H1 (cell line): ENCODE measurements at places on chromosomes 12 and 14.

- no peak for DNase-seq
Measured at GRCh38 chr14:59175404-59175803, 13.1 kb upstream of the DAAM1 start.

- DNase-seq = no peak
Measured at GRCh38 chr14:23469906-23470403, 452 bp downstream of the NGDN start.

DNA sequence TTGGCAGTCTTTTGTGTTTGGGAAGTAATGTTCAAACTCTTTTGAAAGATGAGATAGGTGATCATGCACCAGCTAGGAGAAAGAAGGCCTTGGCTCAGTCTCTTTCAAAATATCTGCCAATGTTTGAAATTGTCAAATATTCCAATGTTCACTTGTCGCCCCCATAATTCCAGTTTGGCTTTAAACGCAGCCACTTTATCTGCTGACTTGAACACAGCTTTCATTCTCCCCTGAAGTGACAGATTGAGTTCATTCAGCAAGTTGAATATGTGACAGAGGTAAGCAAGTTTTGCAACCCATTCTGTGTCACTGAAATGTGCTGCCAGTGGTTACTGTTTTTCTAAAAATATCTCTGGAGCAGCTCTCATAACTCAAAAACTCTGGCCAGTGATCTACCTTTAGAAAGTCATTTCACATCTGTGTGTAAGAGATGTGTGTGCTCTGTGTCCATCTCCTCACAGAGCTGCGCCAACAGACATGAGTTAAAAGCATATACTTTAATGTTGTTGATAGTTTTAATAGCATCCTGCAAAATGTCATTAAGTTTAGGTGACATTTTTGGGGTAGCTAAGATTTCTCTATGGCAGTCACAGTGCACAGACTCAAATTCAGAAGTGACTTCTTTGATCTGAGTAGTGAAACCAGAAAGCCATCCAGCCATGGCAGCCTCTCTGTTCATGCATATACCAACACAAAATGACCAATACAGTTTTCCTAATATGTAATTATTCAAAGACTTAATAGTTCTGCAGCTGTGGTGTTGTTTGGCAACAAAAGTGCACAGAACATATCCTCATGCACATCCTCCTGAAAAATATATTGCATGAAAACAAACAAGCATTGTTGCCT is 614.3 kb upstream of the MIS18BP1 start:
- no peak for DNase-seq

DNA sequence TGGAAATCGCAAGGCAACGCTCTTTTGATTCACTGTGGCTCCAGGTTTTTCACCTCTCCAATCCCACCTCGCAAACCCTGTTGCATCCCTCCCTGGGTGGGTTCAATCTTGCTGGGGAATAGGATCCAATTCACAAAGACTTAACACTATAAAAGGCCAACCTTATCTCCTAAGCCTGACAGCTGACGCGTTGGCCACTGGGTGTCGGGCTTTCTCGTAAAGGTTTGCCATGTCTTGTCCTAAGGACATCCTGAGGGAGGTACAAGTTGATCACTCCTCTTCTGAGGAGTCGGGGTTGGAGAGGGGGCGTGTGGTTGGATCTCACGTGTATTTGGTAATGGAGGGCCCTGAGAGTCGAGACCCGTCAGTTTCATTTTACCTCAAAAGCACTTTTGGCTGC is 112.6 kb upstream of the FZD10 start:
- DNase-seq = no peak

DNA sequence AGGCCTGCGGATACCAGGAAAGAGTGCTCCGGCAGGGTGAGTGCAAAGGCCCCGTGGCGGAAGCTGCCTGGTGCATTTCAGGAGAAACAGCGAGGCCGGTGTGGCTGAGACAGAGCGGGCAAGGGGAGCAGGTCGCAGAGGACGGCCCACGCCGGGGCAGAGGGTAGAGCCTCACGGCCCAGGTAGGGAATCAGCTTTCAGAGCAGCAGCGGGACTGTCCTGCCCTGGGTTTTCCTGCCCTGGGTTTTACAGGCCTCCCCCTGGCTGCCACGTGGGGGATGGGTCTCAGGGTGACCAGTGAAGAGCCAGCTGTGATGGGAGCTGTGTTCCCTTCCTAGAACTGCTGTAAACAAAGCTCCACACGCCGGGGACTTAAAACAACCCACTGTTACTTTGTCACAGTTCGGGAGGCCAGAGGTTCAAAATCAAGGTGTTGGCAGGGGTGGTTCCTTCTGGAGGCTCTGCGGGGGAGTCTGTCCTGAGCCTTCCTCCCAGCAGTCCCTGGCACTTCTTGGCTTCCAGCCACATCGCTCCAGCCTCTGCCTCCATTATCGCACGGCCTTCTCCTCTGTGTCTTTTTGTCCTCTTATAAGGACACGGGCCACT is 10.4 kb downstream of the NCOR2 start:
- no peak for DNase-seq

DNA sequence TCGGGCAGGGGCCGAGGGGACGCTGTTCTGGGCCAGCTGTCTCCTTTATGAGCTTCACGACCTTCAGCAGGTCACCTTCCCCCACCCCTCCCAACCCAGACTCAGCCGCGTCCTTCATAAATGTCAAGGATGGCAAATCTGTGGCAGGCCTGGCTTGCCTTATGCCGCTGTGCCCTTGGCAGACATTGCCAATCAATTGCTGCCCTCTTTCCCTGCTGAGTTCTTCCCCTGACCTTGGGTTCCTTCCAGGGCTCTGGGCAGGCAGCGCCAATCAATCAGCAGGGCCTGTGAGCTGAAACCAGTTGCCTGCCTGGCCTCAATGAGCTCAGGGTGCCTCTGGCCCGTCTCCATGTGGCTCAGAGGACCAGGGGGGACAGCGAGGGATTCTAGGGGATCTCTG is 7.7 kb downstream of the FAM222A start:
- DNase-seq = no peak

GRCh38 chr12:5571115-5571514 is 139.2 kb downstream of the NTF3 start:
- no peak for DNase-seq

DNA sequence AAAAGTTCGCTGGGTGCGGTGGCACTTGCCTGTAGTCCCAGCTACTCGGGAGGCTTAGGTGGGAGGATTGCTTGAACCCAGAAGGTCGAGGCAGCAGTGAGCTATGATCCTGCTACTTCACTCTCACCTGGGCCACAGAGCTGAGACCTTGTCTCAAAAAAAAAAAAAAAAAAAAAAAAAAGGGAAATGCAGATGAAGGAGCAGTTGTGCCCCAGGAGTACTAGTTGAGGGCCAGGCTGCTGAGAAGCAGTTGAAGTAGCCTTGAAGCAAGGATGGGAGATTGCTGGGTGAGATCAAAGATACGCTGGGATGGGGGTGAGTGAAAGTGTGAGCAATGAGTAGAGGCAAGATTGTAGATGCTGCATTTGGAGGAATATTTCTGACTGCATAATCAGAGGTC is 93.4 kb upstream of the DNM1L start:
- no peak for DNase-seq

- no peak for DNase-seq
Measured at GRCh38 chr14:24376448-24377070, 8.6 kb downstream of the NFATC4 start.

- DNase-seq = no peak
Measured at GRCh38 chr14:21066882-21067502, 3.1 kb upstream of the ARHGEF40 start.

DNA sequence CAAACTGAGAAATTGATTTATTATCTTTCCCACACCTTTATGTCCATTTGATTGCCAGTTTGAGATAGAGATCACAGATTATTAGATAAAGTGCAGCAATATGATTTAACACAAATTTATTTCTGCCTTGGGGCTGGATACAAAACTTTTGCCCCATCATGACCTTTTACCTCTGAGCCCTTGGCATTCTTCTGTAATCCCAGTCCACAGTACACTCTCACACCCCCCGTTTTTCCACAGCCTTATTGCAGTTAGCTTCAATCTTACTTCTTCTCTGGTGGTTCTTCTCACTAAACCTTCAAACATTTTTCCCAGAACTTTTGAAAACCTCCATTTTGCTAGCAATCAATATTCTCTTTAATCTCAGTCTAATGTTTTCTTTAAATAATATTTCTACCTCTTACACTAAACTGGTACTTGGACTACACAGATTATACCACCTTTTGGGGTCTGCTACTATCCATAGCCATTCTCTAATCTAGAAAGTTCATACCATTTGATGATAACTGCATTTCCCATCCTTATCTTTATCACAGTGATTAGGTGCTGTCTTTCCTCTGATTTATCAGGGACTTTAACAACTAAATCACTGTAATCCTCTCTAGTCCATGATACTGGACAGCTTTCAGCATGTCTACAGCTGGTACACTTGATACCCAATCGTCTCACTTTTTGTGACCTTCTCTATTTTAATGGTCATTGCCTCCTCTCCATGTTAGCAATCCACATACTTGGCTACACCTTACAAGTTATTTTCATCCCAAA is 186.7 kb upstream of the PDE3A start:
- DNase-seq = no peak
